ENCODE measurements at places on chromosomes 5 and 9. TPM values are rescaled to one million over a fixed set of nuclear protein-coding genes. Genes with fewer than 3 reads are reported as not detected.
A peak's percentile ranks its signal among the peaks of the same experiment; 100 is the strongest.

The FAM81B gene
- polyA plus RNA-seq = not detected

DNA sequence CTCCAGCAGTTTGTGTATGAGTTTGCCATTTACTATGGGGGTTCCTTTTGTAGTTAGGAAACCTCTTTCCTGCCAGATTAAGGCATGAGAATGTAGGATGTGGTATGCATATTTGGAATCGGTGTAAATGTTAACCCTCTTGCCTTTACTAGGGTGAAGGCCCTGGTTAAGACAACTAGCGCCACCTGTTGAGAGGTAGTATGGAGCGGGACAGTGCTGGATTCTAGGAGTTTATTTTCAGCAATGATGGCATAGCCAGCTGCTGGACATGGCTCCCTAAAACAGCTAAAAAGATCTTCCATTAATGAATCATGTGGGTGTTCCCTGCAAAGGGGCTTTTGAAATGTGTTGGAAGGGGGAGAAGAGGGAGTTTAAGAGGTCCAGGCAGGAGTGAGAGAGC, 30.7 kb upstream of the GPX3 start:
- peak; percentile 9 for DNase-seq

DNA sequence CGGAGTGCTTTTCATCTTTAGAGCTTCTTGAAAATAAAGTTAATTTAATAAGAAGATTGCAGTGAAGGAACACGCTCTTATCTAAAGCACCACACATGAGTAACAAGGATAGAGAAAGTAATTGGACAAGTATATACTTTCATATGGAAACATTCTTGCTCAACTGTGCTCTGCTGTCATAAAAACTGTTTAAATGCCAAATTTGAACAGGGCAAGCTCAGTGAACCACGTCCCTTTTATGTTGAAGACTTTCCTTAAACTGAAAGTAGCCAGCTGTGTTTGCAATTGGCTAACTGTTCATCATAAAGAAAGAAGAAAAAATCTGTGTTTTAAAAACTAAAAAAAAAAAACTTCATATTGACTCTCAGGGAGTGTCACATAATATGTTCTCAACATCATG, 1610.7 kb upstream of the C9orf72 start:
- DNase-seq = no peak

DNA sequence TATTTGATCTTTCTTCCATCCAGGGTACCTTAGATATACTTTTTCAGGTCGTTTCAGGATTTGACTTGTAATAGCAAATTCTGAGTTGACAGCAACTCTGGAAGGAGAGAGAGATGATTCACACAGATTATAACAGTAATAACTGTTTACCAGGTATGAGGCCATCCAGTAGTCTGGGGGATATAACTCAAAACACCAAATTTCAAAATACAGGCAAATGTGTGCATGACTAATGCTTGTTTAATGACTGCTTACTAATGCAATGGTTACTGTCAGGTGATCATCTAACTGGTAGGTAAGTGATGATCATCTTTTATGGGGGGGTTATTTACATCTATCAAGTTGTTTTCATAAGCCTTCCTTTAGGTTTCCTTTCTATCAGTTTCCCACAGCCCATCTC, 412.3 kb downstream of the MAT2B start:
- DNase-seq = no peak

The DRD1 gene
- polyA plus RNA-seq = 0.05 TPM

All from H1 (cell line).